GM04503 (cell line): ENCODE measurements at places on chromosomes 16 and 17.

- DNase-seq, result no peak
Measured at GRCh38 chr17:34886831-34887230, 74.4 kb downstream of the CCT6B start.

GRCh38 chr16:57474671-57475661, 11.3 kb downstream of the DOK4 start:
- no peak for DNase-seq

GRCh38 chr16:52383119-52383518, 163.8 kb downstream of the TOX3 start:
- DNase-seq, result no peak

DNA sequence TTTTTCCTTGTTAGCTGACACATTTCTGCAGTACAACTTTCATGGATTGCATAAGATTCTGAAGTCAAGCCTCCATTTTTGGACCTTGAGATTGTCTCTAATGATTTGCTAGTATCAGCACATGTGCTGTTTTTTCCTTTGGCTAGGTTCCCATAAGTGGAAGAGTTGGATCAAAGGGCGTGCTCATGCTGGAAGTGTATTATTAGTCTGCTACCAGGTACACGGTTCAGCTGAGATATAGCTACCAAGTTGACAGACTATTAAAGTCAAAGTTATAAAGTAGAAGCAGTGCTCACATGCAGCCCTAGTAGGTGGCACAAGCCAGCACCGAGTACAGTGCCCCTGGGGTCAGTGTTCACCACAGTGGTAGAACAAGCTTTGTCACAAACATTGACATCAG, 3.2 kb downstream of the FAHD1 start:
- no peak for DNase-seq

DNA sequence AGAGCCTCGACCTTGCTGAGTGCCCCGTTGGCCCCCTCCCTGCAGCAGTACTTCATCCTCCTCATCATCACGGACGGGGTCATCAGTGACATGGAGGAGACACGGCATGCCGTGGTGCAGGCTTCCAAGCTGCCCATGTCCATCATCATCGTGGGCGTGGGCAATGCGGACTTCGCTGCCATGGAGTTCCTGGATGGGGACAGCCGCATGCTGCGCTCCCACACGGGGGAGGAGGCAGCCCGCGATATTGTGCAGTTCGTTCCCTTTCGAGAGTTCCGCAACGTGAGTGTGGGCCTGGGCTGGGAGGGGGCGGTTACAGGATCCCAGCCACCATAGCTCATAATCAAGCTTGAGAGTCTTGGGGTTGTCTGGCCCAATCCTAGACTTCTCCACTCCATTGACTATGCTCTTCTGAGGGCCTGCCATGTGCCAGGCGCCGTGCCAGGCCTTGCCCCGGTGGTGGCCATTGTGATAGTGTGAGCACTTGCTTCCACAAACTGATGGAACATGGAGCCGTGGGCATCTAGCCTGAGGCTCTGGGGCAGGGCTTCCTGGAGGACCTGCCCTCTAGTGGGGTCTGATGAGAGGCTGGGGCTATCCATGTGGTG, 39.7 kb downstream of the PSME3IP1 start:
- DNase-seq, result no peak

GRCh38 chr16:4556112-4556511, at the start of gene C16orf96:
C16orf96 (plus strand) TSS chr16:4556340; CDS start chr16:4556490, 150 bp downstream.
- no peak for DNase-seq

DNA sequence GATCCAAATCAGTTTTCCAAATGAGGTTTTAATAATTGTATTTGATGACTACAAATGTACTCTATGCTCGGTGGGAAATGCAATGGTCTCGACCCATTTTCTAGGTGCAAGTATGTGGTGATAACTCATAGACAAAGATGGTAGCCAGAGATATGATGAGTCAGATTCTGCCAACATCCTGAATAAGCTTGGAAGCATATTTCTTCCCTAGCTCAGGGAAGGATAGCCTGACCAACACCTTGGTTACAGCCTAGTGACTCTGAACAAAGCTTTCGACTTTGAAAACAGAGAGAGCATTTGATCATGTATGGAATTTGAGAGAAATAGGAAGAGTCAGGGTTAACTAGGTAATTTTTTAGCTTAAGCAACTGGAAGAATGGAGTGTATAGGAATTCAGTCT, 128.3 kb upstream of the MYOCD start:
- no peak for DNase-seq

DNA sequence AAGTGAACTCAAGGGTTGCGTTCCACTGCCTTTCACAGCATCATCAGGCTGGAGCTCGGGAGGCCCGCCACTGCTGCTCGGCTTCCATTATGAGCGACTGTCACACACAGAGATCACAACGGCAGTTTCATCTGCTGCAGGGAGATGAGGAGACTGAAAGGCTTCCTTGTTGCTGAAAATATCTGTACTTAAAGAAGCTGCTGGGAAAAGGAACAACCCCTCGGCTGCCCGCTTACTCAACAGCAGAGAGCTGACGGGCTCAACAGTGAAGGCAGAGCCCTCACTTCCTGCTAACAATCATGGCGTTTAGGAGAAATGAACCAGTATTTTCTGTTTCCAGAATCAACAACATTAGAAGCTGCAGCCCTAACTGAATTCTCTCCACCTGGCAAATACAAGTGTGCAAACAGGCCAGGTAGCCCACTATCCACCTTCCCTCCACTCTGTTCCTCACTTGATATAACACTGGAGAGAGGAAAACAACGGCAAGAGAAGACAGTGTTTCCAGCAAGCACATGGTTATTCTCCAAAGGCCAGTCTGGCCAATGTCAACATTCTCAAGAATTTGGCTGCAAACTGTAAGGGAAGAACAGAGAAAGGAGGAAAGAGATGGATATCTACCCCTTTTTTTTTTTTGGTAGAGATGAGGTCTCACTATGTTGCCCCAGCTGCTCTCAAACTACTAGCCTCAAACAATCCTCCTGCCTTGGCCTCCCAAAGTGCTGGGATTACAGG, 33.7 kb downstream of the MBTPS1 start:
- DNase-seq, result no peak
